ENCODE measurements at places on chromosomes 2 and 18.

DNA sequence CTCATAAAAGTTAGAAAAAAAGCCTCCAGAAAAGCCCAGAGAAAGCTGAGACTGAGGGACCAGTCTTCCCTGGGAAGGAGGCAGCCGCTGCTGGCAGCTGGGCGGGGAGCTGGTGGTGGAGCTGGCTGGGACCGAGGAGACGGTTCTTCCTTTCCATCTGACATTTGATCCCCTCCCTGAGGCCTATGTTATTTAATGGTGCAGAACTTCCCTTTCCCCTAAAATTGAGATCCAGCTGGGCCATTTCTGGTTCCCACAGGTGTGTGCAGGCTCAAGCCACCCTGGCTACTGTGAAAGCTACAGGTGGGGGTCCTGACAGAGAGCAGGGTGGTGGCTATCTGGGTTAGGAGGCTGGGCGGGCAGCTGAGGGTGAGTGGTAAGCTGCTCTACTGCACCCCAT is 81.5 kb upstream of the FZD7 start:
- no peak for DNase-seq

DNA sequence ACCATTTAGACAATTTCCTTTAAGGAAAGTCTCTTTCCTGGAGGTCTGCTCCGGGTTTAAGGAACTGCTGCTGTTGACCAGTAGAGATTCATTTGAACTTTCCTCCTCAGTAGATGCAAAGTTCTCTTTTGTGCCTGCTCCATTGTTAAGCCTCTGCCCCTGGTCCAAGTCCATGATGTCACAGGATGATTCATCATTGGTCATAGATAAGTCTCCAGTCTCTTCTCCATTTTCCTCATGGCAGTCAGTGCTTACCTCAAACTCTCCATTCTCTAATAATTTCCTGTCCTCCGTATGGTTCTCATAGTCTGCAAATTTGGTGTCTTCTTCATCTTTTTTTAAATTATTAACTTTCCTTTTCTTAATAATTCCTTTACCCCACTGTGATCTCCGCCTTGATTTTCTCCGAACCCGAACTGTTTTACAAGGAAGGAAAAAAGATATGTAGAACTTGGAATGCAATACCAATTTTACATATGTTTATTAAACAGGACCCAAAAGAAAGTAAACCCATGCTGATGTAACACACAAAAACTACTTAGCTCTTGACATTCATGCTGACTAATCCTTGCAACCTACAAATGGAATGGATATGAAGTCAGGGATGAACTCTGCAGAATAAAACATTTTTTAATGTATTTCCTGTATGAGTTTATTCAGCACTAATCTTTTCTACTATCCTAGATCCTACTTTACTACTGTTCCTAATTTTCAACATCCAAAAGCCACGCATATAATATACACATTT is 169.1 kb downstream of the ATAD2B start:
- no peak for DNase-seq

DNA sequence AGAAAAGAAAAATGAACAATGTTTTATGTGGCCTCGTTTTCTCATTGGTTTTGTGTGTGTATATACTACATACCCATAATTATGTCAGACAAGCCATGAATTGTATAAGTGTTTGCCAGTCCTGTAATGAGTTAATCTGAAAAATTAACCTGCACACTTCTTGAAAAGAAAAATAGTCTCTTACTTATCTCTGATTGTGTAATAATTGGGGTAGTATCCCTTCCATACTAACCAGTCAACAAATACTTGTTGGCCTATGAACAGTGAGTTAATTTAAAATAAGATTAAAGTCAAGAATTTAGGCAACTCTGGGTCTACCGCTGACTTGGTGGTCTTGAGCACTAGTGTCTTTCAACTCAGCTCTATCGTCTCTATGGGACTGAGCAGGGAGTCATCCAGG is 48.8 kb downstream of the ACVR1 start:
- no peak for DNase-seq

GRCh38 chr2:188196343-188197008 is 95.2 kb upstream of the GULP1 start:
- no peak for DNase-seq

DNA sequence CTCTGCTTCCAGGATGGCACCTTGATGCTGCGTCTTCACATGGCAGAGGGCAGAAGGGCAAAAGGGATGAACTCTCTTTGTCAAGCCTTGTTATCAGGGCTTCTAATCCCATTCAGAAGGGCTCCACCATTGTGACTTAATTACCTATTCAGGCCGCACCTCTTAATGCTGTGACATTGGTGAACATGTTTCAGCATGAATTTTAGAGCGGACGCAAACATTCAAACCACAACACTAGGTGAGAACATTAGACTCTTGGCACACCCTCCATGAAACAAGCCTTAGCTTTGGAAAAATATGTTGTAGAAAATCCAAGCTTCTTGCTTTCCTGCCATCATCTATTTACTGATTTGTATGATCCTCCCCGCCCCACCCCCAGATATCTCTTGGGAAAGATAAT is 17.9 kb downstream of the DAW1 start:
- DNase-seq, result no peak

DNA sequence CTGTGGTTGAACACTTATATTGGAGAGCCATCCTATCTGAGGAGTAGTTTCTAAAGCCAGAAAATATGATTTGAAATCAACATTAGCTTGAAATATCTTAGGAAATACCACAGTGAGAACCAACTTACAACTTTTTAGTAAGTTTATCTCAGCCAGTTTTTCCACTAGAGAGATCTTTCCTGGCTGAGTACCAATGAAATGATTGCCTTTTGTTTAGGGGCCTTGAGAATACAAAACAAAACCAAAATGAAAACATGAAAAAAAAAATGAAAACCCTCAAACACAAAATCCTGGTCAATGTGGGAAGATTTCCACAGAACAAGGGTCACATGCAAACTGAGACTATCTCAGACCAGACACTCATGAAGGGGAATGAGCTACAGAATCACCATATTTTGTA is 429.0 kb downstream of the SETBP1 start:
- DNase-seq, result no peak

- no peak for DNase-seq
These were observed 73.1 kb downstream of the HDAC4 start for GRCh38 chr2:239327536-239328350.

DNA sequence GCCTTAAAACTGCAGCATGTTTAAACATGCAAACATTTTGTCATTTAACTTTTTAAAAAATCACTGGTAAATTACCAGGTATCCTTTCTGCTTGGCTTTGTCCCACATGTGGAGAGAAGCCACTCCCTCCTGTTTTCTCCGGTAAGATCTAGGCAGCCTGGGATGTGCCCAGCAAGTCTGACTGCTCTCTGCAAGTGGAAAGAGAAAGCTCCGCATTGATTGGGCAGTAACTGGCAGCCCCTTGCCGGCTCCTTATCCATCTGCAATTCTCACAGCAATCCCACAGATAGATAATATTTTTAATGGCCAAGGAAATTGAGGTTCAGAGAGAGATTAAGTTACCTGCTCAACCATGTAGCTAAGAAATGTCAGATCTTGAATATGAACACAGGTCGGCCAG is 136.1 kb downstream of the TMEM200C start:
- DNase-seq, result no peak

DNA sequence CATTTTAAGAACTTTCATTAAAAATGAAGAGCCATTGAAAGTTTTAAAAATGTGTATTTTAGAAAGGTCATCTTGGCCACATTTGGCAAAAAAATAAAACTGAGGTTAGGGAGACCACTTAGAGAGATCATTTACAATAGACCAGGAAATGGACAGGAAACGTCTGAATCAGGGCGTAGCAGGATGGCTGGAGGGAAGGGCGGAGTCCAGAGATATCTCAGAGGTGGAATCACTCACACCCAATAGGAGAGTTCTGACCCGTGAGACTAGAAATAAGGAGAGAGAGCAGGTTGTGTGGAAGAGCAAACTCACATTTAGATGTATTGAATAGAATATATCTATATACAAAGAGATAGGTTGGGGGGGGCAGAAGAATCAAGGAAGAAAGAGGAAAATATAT is 373.4 kb downstream of the METTL4 start:
- DNase-seq, result no peak

DNA sequence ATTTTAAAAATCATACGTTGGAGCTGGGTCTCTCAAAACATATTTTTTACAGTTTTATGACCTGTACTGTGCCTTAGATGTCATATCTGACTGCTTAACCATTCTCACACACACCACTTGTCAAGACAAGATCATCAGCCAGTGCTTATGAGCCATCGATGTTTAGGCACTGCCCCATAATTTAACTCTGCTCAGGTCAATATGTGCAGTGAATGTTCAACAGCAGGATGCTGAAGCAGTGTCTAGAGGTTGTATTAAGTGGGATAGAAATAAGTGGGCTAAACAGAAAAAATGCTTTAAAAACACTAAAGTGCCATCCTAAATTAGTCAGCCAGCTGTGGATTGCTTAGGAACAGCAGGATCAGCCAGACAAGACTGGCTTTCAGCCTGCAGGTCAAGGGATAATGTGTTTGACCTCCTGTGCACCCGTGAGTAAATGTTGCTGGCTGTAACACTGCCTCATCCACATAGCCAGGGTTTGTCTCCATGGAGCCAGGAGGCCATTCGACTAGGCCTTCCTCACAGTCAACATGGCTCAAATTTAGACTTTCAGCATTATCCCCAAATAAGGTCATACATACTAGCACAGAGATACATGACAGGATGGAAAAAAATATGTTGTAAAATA is 139.0 kb upstream of the NXPH2 start:
- DNase-seq, result no peak

- DNase-seq, result peak; percentile 53
These were observed 770 bp downstream of the ZNF396 start for GRCh38 chr18:35376393-35376741.

GRCh38 chr2:42224422-42225067 is 55.4 kb downstream of the EML4 start:
- no peak for DNase-seq

GRCh38 chr2:130977461-130978050 is 115.7 kb downstream of the FAM168B start:
- no peak for DNase-seq

GRCh38 chr18:61738488-61738887 is 154.3 kb downstream of the RNF152 start:
- DNase-seq, result peak; percentile 4

DNA sequence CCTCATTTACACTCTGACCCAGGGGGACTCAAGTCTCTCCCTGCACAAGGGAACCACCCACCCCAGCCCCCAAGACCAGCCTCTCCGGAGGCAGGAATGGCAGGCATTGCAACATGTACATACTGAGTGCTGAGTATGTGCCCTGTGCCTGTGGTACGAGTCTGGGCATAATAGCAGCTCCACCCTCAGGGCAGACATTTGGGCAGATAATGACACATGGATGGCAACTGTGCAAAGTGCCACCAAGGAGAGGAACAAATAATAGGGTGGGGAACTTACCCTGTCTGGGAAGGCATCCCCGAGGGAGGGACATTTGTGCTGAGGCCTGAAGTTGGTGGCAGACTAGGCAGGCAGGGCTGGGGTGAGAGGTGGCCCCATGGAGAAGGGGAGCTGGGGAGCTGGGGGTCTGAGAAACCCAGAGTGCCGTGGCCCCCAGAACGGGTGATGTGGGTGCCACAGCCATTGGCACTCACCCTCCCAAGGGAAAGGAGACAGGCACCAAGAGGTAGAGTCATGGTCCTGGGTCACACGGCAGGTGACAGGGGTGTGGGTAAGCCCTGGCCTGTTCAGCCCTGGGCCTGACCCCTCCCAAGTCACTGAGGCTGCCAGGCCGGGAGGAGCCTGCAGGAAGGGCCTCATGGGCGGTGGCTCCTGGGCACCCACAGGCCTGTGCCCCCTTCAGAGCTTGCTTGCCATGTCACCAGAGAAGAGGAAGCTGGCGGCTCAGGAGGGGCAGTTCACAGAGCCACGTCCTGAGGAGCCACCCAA is 15.7 kb upstream of the GPR17 start:
- no peak for DNase-seq

DNA sequence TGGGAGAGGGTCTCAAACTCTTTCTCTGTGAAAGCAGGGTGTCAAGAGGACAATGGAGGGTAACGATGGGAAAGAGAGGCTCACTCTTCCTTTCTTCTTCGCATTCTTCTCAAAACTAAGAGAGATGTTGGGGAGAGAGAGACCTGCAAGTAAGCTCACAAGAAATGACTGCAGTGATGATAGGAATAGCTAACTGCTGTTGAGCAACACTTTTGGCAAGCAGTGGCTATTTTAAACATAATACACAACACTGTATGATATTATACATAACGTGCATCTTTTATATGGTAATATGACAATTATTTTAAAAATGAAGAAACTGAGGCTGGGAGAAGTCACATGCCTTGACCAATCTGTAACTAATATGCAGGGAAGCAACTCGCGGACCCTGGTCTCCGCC is 247.5 kb downstream of the CMPK2 start:
- no peak for DNase-seq

Measured in AML-193 (cell line).